Activated CD4-positive, alpha-beta T cell treated with anti-CD3 and anti-CD28 coated beads, Interleukin-10, Interleukin-2, amounts not matched to agents 100 ng/mL and 50 ng/mL, durations not matched to agents 16 hours and 8 hours (primary cell): ENCODE measurements at places on chromosomes 4 and X.

- peak; percentile 34 for DNase-seq
Measured at GRCh38 chr4:25484243-25484721, 107.2 kb downstream of the ANAPC4 start.

- DNase-seq, result no peak
Measured at GRCh38 chr4:24104158-24104565, 214.3 kb upstream of the PPARGC1A start.

GRCh38 chrX:31423609-31424189 is 351.9 kb upstream of the FTHL17 start:
- DNase-seq, result peak; percentile 35

DNA sequence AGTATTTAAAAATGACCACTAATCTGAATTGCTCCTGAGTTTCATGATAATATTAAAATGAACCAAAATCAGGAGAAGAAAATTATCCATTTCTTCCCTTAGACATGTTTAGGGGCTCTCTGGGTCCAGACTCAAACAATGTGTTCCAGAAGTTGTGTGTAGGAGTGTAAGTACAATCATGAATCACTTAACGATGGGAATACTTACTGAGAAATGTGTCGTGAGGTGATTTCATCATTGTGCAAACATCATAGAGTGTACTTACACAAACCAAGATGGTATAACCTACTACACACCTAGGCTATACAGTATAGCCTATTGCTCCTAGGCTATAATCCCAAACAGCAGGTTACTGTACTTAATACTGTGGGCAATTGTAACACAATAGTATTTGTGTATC is 74.8 kb downstream of the STPG2 start:
- DNase-seq, result no peak

DNA sequence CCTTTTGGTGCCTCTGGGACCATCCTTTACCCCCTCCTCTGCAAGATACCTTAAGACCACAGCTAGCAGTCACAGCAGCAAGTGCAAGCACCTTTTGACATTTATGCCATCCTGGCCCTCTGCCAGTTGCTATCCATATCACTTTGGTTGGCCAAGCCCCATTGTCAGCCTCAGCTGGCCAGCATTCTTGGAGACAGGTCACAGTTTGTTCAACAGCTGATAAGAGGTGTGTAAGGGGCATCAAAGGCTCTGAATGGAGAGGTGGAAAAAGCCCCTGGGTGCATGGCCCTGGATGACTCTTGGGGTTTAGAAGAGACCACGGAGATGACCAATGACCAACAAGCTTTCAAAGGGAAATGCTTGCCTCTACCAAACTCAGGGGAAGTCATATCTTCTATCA is 133.6 kb upstream of the MAMLD1 start:
- DNase-seq, result no peak

DNA sequence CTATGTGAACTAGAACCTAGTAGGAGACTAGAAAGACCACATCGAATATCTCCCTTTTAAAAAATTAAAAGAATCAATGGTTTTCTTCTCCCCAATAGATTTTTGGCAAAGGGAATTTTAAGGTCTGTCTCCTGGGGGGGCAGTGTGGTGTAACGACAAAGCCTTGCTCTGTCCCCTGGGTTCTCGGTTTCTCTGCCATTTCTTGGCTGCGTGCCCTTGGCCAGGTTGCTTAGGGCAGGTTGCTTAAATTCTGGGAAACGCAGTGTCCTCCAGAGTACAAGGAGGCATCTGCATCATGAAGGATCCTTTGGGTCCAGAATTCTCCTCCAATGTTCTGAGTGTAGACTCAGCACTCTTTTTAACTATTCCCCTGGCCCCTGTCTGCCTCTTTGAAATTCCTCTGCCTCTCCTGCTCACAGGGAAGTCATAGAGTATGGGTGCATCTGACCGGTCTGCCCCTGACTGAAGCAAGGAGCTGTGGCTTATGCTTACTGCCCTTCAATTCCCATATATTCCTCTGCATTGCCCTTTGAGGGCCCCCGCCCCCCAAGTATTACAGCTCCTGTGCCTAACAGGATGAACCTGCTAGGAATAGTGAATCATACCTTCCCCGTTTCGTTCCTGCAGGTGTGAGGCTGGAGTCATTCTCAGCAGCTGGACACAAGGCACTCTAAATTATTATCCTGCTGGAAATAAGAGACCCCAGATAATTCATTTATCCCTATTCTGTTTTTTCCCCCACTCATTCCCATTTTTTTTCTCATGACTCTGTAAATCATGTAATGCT is 2.2 kb downstream of the KIT start:
- no peak for DNase-seq

DNA sequence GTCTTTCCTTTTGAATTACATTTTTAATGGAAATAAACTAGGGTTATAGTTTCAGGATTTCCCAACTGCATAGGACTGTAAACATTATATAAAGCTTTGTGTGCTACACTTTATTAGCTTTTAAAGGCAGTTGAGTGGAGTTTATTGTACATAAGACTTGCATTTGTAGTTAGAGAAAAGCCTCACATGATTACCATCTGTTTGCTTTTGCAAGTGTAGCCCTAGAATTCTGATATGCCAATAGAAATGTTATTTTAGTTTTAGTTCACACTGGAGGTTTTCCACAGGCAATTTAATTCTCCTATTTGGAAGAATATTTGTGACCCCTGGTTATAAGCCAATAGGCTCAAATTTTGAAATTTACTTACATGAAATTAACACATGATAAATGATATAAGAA is 41.3 kb upstream of the ANK2 start:
- DNase-seq, result no peak

DNA sequence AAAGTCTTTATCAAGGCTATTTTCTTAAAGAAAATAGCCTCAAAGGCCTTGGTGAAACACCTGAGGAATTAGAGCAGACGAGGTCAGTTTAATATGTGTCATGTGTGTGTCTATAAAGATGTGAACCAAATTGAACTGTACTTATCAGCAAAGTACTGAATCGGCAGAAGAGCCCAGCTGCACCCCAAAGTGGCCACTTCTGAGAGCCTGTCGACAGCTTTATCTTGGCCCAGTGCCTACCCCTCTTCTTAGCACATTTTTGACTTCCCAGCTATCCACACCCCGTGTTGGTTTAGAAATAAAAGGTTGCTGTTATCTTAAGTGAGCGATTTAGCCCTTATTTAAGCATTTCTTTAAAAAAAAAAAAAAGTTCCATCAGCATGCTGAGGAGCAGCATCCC is 329.7 kb downstream of the FBXW7 start:
- DNase-seq, result no peak

GRCh38 chr4:121096629-121097028 is 24.3 kb upstream of the NDNF start:
- peak; percentile 28 for DNase-seq

- DNase-seq, result no peak
Measured at GRCh38 chr4:168367065-168367464, 48.5 kb upstream of the DDX60 start.

- no peak for DNase-seq
Measured at GRCh38 chr4:155624478-155624877, 42.2 kb upstream of the GUCY1A1 start.

GRCh38 chrX:1425381-1425780 is 27.3 kb downstream of the ASMTL start:
- DNase-seq, result no peak

- no peak for DNase-seq
Measured at GRCh38 chrX:15619053-15619755, 18.4 kb upstream of the ACE2 start.

GRCh38 chr4:22986262-22986661 is 293.5 kb downstream of the GBA3 start:
- DNase-seq, result no peak

DNA sequence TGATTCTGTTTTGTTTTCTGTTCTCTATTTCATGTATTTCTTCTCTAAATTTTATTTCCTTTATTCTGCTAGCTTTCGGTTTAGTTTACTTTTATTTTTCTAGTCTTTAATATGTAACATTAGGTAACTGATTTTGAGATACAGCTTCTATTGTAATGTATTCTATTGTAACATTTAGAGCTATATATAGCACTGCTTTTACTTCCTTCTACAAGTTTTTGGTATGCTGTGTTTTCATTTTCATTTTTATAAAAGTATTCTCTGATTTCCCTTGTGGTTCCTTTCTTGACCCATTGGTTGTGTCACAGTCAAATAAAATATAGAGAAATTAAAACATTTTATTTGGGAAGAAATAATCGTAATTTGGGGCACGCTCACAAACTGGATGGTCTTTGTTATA is 13.9 kb upstream of the CT47A1 start:
- DNase-seq, result no peak

GRCh38 chrX:76453737-76454406 is 26.4 kb downstream of the MAGEE1 start:
- DNase-seq, result no peak

GRCh38 chrX:116872931-116873330 is 410.2 kb upstream of the CT83 start:
- no peak for DNase-seq

- no peak for DNase-seq
Measured at GRCh38 chr4:112357453-112357852, 60.3 kb downstream of the ALPK1 start.

DNA sequence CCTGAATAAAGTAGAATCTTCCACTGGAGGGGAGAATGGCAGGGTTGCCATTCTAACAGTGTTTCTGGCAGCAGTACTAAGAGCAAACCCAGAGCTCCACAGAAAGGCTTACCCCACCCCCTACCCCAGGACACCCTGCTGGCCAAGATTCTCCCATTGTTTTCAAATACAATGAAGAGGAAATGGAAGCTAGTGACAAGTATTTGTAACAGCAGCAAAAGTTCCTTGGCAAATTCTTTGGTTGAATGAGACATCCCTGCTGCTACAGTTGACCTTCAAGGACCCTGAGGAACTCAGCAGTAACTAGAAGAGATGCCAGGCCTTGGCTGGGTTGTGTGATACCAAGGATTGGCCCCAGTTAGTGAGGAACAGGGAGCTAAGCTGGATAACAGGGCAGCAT is 124.2 kb upstream of the DGKK start:
- no peak for DNase-seq

GRCh38 chrX:3655181-3655580 is 58.3 kb downstream of the PRKX start:
- DNase-seq, result no peak

- DNase-seq, result no peak
Measured at GRCh38 chr4:154593868-154594267, 3.3 kb upstream of the FGA start.

GRCh38 chr4:57764856-57765255 is 654.7 kb upstream of the IGFBP7 start:
- DNase-seq, result no peak

GRCh38 chr4:143016171-143016570 is 168.5 kb upstream of the USP38 start:
- no peak for DNase-seq

GRCh38 chr4:141348573-141348972 is 127.9 kb downstream of the ZNF330 start:
- no peak for DNase-seq

- no peak for DNase-seq
Measured at GRCh38 chrX:39689376-39690104, 408.2 kb downstream of the BCOR start.

DNA sequence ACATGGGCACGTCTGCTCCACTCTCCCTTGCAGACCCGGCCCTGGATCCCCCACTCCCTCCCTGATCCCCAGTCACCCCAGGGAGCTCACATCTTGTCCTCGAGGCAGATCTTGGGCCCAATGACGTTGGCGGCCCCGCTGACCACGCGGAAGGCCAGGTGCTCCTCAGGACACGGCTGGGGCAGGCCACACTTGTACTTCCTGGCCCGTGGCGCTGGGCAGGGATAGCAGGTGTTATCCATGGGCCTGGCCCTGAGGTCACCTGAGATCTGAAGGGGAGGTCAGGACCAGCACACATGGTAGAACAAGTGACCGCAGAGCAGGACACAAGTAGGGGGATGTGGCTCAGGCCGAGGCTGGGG is 7.7 kb downstream of the FAM3A start:
- DNase-seq, result no peak

GRCh38 chrX:151153086-151153485 is 23.3 kb upstream of the GPR50 start:
- no peak for DNase-seq

DNA sequence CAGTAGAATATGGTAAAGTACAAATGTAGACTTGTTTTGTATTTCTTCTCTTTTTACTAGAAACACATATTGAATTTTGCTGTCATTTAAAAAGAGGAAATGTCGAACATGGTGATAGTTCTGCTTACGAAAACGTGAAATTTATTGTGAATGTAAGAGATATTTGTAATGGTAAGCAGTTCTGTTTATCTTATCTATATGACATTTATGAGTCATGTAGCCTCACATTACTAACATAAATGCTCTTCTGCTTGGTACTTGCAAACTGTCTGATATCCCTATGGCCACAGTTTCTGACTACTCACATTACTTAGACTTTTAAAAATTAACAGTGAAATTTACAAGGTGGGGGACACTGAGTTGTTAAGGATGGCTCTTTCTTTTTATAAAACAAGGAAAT is 57.9 kb downstream of the PASD1 start:
- no peak for DNase-seq

- no peak for DNase-seq
Measured at GRCh38 chr4:162239992-162240769, 76.4 kb upstream of the FSTL5 start.

GRCh38 chr4:624705-625590 is at the start of gene PDE6B:
Gene PDE6B (plus strand): TSS chr4:625573. CDS start chr4:625627, 54 bp downstream.
- no peak for DNase-seq

GRCh38 chr4:153466949-153467896 is 1.1 kb downstream of the TMEM131L start:
- peak; percentile 62 for DNase-seq

DNA sequence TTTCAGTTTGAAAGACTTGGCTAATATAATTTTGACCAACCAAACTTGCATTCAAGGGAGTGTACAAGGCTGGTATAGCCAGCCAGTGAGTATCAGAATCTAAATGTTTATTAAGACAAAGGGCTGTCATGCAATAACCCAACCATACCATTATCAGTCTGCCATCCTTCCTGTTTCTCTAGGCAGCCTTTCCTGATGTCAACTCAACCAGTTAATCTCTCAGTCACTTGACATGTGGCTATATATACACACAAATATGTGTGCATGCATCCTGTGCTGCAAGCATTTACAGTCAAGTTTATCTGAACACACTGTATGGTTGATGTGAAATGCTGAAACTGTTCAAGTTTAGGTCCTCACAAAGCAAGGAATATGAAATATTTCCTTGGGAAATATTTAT is 17.2 kb downstream of the BTK start:
- no peak for DNase-seq

DNA sequence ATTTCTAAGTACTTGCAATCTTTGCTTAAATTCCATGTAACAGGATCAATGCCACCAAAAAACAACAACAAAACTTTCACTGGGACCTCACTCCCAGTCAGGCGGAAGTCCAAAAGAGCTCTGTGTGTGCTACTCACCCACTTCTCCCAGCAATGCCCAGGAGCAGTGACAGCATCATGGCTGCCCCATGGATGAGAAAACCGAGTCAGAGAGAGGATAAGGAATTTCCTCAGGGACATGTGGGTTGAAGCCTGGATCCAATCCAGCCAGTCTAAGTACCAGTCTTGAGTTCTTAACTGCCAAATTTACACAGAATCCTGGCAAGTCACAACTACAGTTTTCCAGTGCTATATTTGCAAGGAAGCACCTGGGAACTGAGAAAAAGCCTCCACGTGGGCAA is 64.5 kb downstream of the STX18 start:
- DNase-seq, result no peak

GRCh38 chr4:40283968-40284367 is 51.2 kb upstream of the CHRNA9 start:
- peak; percentile 73 for DNase-seq

- DNase-seq, result no peak
Measured at GRCh38 chrX:152138388-152138784, at the start of gene MAGEA10. Gene MAGEA10 (minus strand): TSS chrX:152138577. CDS start chrX:152135620, 2,957 bp downstream.

GRCh38 chr4:118265312-118266144 is 87.3 kb downstream of the PRSS12 start:
- DNase-seq, result peak; percentile 31
